H1 (cell line): ENCODE measurements at places on chromosomes 7 and 10.

GRCh38 chr7:28048694-28049093 is 131.9 kb downstream of the JAZF1 start:
- DNase-seq: no peak

GRCh38 chr7:128197989-128198580 is 43.0 kb upstream of the LEP start:
- no peak for DNase-seq

DNA sequence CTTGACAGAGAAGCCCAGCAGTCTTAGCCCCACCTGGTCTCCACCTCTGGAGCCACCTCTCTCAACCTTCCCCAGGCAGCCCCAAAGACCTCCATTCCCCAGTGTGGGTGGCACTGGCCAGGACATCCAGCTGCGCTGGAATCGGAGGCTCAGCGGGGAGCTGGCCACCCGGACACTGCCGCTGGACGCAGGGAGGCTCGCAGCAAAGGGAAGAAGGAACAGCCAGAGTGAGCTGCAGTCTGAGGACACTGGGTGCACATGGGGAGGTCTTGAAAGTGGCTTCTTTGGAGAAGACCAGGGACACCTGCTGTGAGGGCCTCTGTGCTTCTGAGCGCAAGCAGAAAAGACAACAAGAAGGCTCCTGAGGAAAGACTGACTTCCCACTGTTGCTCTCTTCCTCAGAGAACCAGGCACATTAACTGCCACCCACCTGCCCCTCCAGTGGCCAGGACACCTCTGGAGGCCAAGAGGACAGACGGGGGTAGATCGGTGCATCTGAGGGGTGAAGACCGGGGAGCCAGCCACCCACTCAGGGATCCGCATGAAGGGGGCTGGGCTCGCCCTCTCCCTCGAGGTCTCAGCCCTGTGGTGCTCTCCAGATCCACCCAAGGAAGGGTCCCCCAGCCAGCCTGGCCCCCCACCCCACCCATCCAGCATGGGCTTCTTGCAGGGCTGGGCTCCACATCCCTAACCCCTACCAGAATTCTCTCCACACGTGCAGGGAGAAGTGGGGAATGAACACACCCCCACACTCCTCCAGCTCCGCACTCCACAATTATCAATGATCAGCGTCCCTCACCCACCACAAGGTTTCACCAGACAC is 1.8 kb downstream of the CAMK2B start:
- peak; percentile 45 for DNase-seq

DNA sequence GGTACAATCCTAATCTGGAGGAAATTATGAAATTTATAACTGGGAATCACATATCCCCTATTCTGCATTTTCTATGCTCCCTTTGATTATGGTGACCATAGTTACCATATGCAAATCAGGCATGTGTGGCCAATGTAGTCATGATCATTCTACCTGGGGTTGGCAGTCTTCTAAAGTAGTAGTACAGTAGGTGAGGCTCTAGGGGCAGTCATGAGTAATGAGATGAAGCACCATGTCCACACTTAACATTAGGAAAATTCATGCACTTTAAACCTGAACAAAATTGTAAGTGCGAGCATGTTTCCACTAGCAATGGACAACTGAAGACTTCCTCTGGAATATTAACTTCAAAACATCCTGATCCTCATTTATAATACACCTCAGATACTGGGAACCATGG is 545.9 kb downstream of the SUGCT start:
- DNase-seq: no peak

DNA sequence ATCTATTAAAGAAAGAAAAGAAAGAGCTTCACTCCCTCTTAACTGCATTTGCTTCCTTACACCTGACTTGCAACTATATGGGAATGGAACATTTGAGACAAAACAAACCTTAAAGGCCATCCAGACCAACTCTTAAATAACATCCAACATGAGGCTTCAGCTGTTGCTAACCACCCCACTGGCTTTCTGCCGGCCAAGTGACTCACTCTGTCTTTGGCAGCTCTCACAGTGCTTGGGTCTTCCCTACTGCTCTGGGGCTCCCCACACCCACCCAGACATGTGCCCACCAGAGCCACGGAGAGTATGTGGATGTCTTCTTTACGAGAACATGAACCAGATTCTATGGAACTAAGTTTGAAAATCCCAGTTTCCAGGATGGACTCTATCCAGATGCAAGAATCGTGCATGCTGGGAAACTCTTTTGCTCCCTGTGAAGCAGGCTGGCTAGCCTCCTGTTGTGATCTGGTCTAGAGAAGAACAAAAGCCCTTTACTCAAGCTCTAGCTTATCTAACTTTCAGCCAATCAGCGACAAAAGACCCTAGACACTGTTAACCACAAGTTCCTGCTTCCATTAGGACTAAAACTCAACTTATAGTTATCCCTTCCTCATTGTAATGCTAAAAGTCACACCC is 245.7 kb downstream of the TCERG1L start:
- no peak for DNase-seq

- no peak for DNase-seq
Observed at GRCh38 chr7:44911911-44912310, 26.6 kb upstream of the PURB start.

DNA sequence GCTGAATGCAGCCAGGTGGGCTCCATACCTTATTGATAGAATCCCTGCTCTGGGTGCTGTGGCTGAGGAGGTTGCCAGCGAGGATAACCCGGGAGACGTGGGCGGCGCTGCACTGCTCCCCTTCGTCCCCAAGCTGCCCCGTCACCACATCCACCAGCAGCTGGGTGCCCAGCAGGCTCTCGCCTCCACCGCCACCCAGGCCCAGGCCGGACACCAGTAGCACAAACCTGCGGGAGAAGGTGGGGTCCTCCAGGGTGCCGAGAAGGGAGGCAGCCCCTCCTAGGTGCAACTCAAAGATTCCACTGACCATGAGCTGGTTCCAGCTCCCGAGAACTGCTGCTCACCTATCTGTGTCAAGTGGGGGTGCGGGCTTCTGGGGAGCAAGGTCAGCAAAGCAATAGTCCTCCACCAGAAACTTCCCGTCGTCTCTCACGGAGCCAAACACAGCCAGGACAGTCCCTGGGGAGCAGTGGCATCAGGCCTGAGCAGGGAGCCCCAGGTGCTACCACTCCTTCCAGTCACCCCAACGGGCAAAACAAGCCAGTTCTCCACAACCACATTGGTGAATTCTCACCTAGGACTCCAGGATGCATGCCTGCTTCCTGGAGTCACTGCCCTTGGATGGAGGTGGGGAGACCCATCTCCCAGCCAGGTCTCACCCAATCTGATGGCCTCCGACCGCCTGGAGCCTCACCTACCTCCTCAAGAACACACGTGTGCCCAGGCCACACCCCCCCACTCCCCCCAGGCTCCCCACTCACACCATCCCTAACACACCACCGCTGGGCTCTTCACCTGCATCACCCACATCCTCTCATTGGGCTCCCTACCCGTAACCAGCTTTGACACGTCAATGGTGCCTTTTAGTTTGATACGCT is 6.3 kb downstream of the POLD2 start:
- DNase-seq: no peak

GRCh38 chr7:138295049-138295637 is 164.9 kb upstream of the TRIM24 start:
- no peak for DNase-seq

GRCh38 chr7:71824006-71824760 is 588.0 kb downstream of the CALN1 start:
- no peak for DNase-seq
